ENCODE measurements at places on chromosomes 7 and 10.

- no peak for DNase-seq
Measured at GRCh38 chr10:44008917-44009709, 360.4 kb upstream of the ZNF32 start.

- no peak for DNase-seq
Measured at GRCh38 chr10:80609331-80609730, 71.6 kb downstream of the SH2D4B start.

GRCh38 chr7:22723637-22724036, 3.4 kb upstream of the IL6 start:
- DNase-seq: no peak

- no peak for DNase-seq
Measured at GRCh38 chr10:30858499-30858898, 173.2 kb downstream of the ZNF438 start.

- no peak for DNase-seq
Measured at GRCh38 chr7:7989616-7990440, 21.2 kb downstream of the GLCCI1 start.

DNA sequence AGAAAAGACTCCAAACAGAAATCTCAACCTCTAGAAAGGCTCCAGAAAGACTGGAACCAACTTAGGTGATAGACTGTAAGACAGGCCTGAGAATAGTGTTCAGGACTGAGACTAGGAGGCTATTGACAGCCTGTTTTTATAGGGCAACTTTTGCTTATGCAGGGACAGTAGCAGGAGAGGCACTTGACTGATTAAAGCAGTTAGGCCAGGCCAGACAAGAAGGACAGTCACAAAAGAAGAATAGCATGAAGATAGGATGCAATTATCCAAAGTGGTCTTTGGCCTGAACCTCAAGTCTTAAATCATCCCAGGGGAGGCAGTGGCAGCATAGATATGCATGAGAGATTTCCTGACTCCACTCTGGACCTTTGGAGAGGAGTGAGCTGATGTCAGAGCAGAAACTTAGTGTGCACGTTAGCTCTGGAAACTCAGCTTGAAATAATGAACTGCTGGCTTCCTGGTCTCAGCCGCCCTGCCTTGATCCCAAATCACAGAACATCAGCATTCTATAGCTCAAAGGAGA, 290.6 kb downstream of the SORCS3 start:
- no peak for DNase-seq

- no peak for DNase-seq
Measured at GRCh38 chr7:34430456-34430855, 227.6 kb upstream of the NPSR1 start.
